ENCODE measurements at places on chromosomes 12 and 14.

- DNase-seq: no peak
These were observed 33.5 kb upstream of the ARHGAP5 start for GRCh38 chr14:32043624-32044023.

DNA sequence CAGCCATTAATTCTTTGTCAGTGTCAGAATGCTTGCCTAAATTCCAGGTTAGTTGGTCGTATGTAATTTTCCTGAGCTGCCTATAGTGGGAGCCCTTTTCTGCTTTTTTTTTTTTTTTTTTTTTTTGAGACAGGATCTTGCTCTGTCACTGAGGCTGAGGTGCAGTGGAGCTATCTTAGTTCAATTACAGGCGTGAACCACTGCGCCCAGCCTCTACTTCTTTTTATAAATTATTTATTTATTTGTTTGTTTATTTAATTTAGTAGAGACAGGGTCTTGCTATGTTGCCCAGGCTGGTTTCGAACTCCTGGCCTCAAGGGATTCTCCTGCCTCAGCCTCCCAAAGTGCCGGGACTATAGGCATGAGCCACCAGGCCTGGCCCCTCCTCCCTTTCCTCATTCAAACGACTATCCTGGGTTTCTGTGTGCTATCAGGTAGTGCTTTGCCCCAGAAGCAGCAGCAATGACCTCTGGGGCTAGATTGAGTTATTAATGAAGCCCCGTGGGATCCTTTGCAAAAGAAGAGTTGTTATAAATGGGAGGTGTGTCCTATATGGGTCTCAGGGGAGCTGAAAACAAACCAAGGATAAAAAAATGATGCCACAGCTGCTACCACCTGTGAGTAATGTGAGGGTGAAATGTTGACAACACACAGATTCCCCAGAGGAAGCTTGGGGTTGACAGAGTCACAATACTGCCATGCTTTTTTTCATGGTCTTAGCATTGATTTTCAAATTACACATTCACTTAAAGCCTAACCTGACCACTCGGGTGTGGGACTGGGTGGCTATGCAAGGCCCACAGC is 34.6 kb upstream of the NFKBIA start:
- DNase-seq: no peak

- no peak for DNase-seq
These were observed 447.5 kb downstream of the PCNX1 start for GRCh38 chr14:71354801-71355200.

GRCh38 chr12:120337730-120338129 is 10.2 kb upstream of the PLA2G1B start:
- no peak for DNase-seq

- no peak for DNase-seq
These were observed 26.6 kb downstream of the RASSF3 start for GRCh38 chr12:64636856-64637255.

DNA sequence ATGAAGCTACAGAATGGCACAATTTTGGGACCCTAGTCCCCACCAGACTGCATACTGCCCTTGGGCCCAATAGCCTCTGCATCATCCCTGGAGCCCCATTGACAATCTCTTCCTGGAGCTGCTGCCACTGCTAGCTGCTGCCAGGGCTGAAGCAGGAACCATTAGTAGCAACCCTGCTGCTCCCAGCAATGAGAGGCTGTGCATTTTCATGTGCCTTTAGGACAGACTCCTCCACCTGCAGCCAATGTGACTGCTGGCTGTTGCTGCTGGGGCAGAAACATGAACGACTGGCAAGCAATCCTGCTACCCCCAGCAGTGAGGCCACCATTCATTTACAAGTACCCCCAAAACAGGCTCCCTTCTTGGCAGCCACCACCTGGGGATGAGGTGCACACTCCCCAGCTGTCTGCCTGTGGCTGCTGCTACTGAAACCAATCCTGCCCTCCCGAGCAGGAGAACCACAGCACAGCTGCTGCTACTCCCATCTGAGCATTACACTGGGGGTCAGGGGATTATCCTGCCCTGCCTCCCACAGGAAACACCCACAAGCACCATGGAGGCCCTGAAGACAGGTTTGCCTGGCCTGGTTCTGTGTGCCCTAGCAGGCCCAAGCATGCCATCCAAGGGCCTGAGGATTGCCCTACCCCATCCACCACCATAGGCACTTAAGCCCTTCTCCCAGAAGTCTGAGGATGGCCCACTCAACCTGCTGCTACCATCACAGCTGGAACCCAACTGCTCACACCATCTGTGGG is 181.0 kb downstream of the MYRFL start:
- DNase-seq: no peak

DNA sequence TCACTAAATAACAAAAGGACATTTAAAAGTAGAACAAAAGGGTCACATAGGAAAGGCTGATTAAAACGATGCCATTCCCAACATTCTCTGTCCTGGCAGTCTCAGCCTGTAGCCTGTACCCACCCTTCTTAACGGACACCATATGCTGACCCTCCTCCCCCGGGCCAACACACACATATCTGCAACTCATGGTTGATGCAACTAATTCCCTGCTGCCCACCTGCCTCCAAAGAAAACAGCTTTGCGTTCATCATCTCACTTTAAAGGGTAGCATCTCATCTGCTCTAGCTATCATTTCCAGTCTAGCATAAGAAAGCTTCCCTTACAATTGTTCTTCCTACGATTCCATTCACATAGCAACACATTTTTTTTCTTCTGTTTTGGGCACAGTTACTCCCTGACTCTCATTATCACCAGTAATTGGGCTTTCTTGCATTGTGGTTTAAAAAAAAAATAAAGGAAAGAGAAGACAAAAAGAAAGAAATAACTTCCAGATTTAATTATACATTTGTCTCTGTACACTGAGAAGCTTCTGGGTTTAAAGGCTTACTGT is 92.9 kb downstream of the KCNC2 start:
- DNase-seq: no peak

DNA sequence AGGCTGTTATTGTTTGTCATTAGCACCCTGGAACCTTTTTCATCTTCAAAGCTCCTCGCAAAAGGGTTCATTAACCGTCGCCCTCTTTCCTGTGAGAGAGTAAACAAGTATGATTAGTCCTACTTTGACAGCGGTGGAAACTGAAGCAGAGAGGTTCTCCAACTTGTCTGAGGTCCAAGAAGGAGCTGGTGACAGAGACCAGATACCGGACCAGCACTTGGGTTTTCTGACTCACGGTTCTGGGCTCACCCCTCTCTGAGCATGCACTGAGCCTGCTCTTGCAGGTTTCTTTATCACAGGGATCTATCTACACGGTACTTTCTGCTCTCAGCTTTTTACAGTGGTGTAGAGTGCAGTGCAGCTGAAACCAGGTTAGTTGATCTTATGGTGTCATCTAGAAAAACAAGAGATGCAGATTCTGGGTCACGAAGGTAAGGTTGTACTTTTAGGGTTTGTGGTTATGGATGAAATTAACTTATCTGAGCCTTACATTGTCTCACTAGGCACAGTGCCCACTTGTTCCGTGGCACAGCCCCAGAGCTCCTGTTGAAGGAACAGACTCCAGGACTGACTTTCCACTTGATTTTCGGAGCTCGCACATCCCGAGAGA is 62.1 kb downstream of the PPP2R5C start:
- no peak for DNase-seq

- DNase-seq: no peak
These were observed 14.3 kb upstream of the PRKAG1 start for GRCh38 chr12:49032679-49033447.

- no peak for DNase-seq
These were observed 41.9 kb downstream of the PSMA6 start for GRCh38 chr14:35333797-35334743.

- peak; percentile 96 for DNase-seq
These were observed 22.3 kb upstream of the HECTD1 start for GRCh38 chr14:31229638-31230572.

GRCh38 chr14:88209273-88209672 is 113.8 kb downstream of the KCNK10 start:
- DNase-seq: no peak

GRCh38 chr12:6058481-6059161 is 65.8 kb downstream of the VWF start:
- no peak for DNase-seq

GRCh38 chr14:61215222-61216020 is 65.7 kb downstream of the TMEM30B start:
- no peak for DNase-seq

DNA sequence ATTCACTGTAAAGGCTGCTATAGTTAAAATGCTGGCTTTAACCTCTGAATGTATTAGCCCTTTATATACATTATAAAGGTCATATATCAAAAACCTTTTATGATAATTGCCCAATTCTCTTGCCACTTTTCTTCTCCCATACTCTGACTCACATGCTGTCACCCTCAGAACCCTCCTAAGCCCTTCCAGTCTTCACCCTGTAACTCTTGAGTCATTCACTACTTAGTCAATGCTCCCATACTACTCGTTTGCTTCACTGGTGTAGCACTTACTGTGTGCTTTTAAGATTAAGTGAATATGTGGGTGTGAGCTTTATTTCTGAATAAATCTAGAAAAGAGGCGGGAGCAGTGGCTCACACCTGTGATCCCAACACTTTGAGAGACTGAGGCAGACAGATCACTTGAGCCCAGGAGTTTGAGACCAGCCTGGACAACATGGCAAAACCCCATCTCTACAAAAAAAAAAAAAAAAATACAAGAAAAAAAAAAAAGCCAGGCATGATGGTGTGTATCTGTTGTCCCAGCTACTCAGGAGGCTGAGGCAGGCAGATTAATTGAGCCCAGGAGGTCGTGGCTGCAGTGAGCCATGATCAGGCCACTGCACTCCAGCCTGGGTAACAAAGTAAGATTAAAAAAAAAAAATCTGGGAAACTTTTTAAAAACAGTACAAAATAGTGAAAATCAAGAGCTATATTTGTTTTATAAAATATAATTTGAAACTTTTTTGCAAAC is 37.6 kb downstream of the SPATA7 start:
- no peak for DNase-seq

GRCh38 chr14:71891970-71892369 is 40.3 kb upstream of the RGS6 start:
- no peak for DNase-seq

DNA sequence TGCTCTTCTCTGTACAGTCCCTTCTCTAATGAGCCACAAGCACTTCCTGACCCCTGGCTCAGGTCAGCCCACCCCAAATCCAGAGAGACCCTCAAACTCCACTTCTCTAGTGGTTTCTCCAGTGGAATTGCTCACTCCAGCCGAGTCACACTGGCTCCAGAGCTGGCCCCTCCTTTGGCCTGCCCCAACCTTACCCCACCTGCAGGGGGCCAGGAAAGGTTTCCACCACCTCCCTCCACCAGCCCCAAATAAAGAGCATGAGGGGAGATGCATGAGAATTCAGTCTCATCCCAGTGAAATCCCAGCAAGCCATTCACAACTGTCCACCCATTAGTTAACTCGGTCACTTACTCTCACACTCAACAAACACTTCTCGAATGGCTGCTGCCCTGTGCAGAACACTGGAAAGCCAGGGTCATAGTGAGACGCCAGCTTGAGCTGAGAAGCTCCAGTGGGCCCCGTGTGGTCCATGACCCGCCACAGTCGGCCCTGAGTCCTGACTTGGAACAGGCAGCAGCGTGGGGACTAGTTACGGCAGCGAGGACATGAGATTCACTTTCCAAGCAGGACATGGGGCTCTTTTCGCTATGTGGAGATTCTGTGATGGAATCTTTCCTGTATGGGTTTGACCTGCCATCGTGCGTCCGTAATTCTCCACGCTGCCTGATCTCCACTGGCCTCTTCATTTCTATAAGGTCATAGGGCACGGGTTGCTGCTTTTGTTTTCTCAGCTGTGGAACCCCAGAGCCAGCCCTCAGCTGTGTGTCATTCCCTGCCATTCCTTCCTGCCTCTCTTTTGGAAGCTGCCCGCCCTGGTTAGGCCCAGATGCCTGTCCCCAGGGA is 44.2 kb downstream of the SLC6A12 start:
- no peak for DNase-seq

GRCh38 chr14:102504328-102504999 is 5.1 kb downstream of the ANKRD9 start:
- DNase-seq: no peak

DNA sequence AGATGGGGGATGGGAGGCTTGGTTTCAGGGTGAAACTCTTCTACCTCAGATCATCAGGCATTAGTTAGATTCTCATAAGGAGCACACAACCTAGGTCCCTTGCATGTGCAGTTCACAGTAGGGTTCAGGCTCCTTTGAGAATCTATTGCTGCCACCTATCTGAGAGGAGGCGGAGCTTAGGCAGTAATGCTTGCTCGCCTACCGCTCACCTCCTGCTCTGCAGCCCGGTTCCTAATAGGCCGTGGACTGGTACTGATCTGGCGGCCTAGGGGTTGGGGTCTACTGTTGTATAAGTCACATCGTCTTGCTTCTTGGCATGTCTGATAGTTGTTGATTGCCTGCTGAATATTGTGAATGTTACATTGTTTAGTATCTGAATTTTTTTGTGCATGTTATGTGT is 12.2 kb downstream of the SCYL2 start:
- no peak for DNase-seq

GRCh38 chr12:118307069-118307954 is 65.4 kb downstream of the TAOK3 start:
- no peak for DNase-seq

GRCh38 chr14:100305324-100306100 is 732 bp downstream of the SLC25A29 start:
- no peak for DNase-seq

DNA sequence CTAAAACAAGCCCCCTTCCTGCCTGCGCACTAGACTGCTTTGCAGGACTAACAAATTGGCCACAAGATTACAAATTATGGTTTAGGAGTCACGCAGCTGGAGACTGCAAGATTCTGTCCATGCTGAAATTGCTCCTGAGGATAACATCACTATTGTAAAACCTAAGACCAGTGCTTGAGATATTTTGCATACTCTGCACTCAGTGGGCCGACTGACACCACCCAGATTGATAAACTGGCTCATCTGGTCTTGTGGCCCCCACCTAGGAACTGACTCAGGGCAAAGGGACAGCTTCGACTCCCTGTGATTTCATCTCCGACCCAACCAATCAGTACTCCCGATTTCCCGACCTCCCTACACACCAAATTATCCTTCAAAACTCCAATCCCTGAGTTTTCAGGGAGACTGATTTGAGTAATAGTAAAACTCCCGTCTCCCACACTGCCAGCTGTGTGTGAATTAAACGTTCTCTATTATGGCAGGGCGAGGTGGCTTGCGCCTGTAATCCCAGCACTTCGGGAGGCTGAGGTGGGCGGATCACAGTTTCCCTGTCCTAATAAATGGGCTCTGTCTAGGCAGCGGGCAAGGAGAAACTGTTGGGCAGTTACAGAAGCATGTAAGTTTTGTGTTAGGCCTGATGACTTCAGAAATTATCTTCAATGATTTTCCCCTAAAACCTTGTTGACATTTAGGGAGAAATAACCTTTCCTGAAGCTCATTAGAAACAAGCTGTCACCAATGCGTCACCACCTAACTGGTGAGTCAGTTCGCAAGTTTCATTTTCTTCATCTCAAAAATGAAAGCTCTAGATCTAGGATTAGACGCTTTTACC is 5.3 kb upstream of the UBC start:
- no peak for DNase-seq

DNA sequence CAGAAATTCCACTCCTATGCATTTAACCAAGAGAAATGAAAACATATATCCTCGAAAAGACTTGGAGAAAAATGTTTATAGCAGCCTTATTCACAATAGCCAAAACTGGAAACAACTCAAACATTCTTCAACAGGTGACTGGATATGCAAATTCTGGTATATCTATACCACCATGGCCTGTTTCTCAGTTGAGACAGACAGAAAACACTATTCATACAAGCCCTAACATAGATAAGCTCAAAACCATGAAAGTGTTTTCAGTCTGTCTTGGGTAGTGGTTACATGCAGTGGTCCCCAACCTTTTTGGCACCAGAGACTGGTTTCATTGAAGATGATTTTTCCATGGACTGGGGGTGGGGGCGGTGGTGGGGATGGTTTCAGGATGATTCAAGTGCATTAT is 83.8 kb downstream of the SRGAP1 start:
- no peak for DNase-seq

- DNase-seq: no peak
These were observed 58.4 kb upstream of the DIO3 start for GRCh38 chr14:101502761-101503392.
